ENCODE measurements at places on chromosomes 1 and 21.

- DNase-seq: no peak
These were observed 1.9 kb upstream of the IRF2BP2 start for GRCh38 chr1:234611847-234612351.

DNA sequence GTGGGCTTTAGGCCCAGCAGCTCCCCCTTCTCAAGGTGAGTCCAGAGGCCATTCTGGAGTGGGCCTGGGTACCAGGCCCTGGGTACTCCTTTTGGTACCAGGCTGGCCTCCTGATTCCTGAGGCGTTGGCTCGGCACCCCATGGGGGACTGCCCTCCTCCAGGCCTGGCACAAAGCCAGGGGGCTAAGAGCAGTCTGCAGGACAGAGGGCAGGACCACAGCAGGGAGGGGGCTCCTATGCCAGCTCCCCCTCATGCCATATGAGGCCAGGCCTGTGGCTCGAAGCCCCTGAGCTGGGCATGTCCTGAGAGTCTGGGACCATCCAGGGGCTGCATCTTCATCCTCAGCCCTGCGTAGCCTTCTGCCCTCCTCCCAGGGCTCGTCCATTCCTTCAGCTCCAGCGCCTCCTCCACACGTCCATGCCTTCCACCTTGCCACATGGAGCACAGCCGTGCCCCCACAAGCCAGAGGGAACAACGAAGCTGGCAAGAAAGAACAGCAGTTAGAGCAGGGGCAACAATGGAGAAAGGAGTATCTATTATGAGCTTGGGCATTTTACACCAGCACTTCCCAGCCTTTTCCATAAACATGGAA, 3.2 kb downstream of the PHLDA3 start:
- DNase-seq: no peak

- DNase-seq: no peak
These were observed 287.4 kb upstream of the ZP4 start for GRCh38 chr1:238177960-238178645.

DNA sequence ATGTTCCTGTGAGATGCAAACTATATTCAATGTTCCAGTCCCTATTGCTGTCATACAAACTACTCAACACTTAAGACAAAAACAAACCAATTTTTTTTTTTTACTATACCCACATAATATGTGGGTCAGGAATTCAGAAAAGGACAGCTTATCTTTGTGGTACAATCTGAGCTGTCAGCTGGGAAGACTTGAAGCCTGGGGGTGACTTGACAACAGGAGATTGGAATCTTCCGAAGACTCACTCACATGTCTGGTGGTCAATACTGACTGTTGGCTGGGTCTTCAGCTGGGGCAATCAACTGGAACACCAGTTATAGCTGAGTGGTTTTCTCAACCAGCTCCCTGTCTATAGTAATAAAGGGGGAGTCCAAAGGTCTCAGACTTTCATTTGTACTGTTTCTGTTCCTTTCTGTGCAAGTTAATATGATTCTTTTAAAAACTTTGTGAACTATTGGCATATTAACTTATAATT, 81.7 kb upstream of the ATP1B1 start:
- DNase-seq: no peak

GRCh38 chr1:110620250-110620615, 14.1 kb upstream of the KCNA2 start:
- DNase-seq: no peak

DNA sequence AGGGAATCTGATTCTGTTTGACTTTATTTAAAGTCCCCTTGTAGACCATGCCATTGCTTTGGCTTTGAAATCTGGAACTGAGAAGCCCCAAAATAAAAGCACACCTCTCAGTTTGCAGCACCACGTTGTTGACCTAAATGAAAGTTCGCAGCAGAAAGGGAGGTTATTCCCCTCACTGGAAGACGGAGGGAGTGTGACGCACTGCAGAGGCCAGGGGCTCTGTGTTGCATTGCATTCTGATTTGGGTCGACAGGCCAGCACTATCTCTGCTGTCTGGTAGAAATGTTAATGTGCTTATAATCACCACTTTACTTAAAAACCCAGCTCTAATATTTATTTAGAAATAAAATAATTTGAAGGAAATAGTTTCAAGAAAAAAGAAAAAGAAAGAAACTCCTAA, 675.2 kb upstream of the NR5A2 start:
- no peak for DNase-seq

DNA sequence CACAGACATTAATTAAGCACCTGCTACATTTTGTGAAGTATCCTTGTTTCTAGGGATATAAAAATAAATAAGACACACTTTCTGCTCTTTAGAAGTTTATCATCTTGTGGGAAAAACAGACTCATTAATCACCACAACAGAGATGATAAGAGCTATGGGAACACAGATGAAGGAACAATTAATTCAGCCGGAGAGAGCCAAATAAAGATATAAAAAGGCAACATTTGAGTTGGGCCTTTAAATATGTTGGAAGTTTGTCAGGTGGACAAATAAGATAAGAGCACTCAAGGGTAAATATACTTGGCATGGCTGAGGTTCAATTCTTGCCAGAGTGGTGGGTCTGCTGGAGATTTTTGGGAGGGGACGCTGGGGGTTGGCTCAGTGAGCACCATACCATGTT, 34.2 kb upstream of the VTCN1 start:
- no peak for DNase-seq

- DNase-seq: no peak
These were observed 1.1 kb downstream of the POGZ start for GRCh38 chr1:151457911-151458801.

DNA sequence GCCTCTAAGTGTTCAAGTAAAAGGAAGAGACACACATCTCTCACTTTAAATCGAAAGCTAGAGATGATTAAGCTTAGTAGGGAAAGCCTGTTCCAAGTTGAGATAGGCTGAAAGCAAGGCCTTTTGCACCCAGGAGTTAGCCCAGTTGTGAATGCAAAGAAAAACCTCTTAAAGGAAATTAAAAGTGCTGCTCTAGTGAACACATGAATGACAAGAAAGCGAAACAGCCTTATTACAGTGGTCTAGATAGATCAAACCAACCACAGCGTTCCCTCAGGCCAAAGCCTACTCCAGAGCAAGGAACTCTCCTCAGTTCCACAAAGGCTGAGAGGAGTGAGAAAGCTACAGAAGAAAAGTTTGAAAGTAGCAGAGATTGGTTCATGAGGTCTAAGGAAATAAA, 14.9 kb downstream of the TCP10L start:
- no peak for DNase-seq

DNA sequence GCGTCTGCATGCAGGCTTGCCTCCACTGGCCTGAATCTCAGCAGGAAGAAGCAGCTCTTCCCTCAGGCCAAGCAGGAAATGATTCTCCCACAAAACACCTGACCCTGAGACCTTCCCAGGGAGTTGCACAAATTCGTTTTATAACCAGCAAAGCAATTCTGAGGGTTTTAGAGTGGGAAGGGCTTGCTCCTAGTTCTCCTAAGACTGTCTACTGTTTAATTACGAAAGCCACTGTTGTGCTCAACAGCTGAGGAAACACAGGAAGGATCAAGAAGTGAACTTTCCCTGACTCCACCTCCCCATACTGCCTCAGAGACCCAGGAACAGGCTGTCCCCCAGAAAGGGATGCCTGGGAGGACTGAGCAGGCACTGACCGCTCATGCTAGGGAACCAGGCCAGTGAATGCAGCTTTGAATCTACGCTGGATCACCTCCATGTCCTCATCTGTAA, 37.0 kb upstream of the PUM1 start:
- peak; percentile 80 for DNase-seq

DNA sequence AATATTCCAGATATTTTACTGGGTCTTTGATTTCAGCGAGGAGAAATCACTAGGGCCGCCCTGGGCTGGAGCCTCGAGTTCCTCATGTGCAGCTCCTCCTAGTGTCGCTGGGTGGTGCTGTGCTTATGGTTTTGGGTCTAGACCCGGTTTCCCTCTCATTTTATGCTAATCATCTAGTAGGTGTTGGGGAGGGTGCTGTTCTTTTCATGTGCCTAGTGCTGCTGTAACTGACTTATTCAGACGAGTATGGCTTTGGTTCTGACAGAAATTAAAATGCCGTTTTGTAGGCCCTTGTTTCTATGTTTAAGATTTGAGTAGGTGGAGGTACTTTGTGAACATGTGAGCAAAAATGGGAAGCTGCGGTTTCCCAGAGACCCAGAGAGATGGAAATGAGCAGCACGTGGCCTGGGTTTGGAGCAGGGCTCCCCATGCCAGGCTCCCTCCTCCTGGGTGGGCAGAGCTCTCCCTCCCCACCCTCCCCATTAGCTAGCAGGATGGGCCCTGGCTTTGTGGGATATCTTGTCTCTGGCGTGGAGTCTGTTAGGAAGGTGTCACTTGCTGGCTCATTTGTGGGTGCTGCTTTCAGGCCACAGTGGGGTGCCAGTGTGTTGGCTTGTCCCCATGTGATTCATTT, 74.0 kb upstream of the GPR88 start:
- no peak for DNase-seq

GRCh38 chr1:246417152-246417812, 89.8 kb downstream of the SMYD3 start:
- DNase-seq: no peak

- DNase-seq: no peak
These were observed 726 bp downstream of the TACSTD2 start for GRCh38 chr1:58576325-58576726.

DNA sequence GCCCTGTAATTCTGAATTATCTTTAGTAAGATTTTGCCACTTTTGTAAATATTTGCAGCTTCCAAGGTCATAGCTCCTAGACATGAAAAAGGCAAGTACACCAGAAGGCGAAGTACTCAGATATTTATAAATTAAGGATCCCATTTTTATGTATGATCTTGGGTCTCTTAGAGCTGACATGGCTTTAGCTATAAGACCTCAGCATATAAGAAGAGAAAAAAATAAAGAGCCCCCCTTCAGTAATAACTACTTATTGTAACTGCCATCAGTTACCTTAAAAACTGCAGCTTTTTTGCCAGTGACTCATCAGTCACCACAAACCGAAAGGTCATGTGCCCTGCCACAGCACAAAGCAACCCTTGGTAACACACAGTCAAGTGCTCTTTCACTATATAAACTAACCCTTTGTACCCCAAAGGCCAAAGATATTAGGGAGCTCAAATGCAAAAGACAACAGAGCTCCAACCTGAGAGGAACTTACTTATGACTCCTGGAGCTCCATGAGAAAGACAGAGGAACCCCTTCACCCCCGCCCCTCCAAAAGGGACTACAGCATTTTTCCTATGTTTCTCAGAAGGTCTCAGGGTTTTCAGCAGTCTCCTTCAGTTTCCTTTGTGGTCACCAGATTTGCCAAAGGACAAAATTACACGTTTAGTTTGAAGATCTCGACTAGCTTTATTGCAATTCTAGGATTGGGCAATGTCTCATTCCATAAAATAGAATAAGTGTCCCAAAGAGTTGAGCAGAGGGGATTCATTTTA, 219.8 kb upstream of the DUSP10 start:
- DNase-seq: peak; percentile 22

GRCh38 chr1:23524716-23525401, 6.2 kb downstream of the E2F2 start:
- DNase-seq: no peak

DNA sequence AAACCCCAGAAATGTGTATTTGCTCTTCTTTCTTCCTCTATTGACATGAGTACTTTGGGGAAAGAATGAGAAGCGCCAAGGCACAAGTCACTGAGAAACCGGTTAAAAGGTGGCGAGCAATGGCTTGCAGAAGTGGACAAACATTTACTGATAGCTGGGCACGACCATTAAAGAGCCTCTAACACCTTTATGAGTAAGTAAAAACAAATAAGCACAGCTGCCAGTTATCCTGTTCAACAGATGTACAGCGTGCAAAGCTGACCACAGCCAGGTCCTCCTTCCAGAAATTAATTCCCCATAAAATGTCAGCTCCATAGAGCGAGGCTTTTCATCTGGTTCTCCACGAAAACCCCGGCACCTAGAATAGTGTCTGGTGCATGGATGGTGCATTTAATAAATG, 72.7 kb downstream of the CAPZB start:
- DNase-seq: no peak

GRCh38 chr1:226572325-226572726, 23.8 kb downstream of the STUM start:
- no peak for DNase-seq

DNA sequence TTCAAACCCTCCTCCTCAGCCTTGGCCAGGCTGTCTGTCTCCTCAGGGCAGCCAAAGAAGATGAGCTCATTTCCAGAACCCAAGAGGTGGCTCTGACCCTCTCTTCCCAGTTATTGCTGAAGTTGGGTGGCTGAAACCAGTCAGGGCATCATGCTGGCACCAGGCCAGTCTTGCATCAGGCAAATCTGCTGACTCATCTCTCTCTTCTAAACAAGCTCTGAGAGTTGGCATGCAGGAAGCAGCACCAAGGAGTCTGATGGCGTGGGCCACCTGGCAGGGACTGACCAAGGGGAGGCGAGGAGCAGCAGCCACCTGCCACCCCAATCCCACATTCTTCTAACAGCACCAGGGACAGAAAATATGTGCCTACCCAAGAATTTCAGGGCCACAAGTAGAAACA, 104.8 kb upstream of the ATP1A1 start:
- no peak for DNase-seq

DNA sequence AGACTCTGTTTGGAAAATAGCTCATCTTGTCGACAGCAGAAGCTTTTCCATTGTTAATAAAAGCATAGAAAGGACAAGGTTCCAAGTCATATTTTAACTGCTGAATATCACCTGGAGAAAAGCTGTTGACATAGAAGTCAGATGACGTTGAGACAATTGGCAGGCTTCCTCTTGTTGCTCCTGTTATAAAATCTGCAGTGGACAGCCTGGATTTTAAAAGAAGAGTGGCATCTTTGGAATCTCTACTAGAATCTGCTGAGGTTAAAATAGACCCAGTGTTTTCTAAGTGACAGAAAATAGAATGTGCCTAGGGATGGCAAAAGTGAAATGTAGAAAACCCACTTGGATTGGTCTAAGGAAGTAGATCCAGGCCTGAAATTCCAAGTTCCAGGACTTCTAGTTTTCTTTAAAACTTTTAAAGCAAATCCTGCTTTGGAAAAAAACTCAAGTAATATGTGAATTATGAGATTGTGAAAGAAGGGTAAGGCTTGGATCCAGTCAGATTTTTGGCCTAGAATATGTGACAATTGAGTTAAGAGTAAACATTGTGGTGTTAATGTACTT, 53.6 kb upstream of the NEXN start:
- DNase-seq: peak; percentile 45

GRCh38 chr1:112044745-112045144, 55.3 kb upstream of the KCND3 start:
- DNase-seq: no peak

DNA sequence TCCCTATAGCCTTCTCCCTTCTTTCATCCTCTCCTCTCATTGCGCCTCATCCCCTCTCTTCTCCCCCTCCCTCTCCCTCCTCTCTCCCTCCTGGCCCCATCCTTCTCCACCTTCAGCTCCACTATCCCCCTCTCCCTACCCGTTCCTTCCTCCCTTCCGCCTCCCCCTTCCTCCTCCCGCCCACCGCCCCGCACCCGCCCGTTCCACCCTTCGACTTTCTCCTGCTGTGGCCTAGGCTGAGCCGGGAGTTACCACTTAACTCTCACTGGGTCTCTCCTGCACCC, 1.6 kb downstream of the NPR1 start:
- DNase-seq: no peak
